SJSA1 (cell line): ENCODE measurements at places on chromosomes 2 and 18. TPM values are rescaled to one million over a fixed set of nuclear protein-coding genes. Genes with fewer than 3 reads are reported as not detected.

GRCh38 chr2:163665817-163666216, 70.0 kb downstream of the FIGN start:
- DNase-seq = peak; percentile 38

DNA sequence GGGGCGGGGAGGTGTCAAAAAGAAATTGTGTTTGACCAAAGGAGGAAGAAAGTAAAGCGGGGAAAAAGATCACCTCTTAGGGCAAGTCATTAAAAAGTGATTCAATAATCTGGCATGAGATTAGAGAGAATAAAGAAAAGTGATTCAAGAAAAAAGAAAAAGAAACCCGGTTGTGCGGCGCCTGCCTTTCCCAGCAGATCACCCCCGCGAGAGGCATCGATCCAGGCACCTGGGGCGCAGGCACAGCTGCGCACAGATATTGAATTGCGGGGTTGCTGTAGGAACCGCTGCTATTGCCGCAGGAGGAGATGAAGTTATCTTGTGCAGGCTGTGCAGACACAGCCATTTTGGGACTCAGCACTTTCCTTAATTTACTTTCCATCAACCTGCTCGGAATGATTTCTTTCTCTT, 71.2 kb downstream of the PLB1 start:
- no peak for DNase-seq

DNA sequence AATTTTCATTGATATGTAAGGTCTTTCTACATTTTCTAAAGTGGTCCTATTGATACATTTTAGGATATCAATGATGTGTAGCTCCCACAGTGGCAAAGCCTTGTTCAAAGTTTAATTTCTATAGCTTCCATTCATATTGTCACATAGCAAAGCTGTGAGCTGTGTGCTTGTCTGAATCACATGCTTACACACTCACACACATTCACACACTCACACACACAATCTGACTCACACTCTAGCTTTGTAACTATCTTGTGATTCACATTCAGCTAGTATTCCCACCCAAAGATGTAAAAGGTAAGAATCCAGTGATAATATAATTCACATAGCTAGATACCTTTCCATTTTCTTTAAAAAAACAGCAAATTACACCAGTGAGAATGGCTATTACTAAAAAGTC, 58.7 kb downstream of the MAPRE2 start:
- DNase-seq = no peak

DNA sequence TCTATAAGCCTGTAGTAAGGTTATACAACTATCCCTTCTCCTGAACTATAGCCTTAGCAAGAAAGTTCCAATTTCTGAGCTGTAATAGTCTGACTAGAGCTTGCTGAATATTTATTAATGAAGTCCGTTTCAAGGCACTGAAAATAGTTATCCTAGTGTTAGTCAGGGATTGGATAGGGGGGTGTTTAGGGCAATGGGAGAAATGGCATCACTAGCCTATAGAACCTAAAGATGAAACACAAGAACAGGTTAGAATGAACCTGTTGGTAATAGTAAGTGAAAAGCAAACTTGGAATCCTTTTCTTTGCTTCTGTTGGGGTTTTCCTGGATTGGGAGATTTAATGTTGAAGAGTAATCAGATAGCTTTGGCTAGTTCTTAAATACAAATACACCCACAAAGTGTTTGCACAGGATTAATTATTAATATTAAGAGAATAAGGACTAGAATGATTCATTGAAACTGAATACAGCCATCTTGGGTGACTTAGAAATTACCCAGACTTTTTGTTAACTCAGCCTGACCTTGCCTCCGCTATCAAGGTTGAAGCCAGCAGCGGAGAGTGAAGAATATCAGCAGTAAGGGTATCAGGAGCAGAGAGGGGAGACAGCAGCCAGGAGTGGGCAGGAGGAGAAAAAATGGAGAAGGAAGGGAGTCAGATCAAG, 14.4 kb downstream of the CCNT2 start:
- no peak for DNase-seq

DNA sequence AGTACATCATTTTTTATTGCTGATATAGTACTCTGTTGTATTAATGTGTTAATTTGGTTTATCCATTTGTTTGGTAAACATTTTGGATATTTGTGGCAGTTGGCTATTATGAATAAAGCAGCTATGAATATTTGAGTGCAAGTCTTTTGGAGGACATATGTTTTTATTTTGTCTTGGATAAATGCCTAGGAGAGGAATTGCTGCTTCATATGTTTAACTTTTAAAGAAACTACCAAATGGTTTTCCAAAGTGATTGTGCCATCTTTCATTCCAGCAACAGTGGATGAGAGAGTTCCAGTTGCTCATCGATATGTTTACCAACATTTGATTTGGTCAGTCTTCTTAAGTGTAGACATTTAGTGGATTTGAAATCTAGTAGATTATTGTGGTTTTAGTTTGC, 51.8 kb downstream of the MERTK start:
- no peak for DNase-seq

DNA sequence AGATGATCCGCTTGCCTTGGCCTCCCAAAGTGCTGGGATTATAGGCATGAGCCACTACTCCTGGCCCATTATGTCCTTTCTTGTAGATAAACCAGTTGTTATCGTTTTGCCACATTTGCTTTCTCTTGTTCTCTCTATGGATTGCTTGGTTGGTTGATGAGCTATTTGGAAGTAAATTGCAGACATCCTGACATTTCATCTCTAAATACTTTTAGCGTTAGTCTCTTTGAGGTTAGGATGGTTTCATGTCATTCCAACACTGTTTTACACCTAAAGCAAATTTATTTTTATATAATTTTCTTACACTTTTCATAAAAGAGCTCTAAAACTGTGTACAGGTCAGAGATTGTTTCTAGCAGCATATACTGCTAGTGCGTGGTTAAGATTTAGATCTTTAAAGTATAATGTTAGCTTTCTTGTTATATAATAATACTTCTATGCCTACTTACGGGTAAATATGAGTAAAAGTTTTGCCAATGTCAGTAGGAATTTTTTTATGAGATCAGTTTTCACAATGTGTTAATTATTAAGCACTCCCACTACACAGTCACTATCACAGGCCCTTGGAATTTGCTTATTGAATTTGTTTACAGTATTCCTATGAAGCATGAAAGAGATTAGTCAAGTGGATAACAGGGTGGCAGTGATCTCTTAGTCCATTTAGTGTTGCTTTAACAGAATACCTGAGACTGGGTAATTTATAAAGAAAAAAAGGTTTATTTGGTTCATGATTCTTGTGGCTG, 10.3 kb downstream of the POLI start:
- no peak for DNase-seq

Gene TFPI
- 82.1 and 133 TPM in 2 replicates for total RNA-seq

DNA sequence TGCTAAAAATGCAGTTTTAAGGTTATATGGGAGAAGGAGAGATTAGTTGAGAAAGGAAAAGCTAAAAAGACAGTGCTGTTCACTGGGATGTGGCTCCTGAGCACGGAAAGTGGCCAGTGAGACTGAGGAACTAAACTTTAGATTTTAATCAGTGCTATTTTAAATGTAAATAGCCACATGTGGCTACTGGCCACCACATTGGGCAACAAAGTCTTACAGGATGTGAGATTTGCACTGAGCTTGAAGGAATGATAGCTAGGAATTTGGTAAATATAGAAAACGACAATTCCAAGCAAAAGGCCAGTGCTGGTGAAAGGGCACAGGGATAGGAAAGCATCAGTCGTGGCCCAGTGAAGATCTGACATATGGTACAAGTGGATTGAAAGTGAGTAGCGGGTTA, 14.1 kb upstream of the SP5 start:
- DNase-seq = no peak

Gene SERPINB4
- total RNA-seq = 0.26 TPM in 1 of 2 replicates, not detected in the other

DNA sequence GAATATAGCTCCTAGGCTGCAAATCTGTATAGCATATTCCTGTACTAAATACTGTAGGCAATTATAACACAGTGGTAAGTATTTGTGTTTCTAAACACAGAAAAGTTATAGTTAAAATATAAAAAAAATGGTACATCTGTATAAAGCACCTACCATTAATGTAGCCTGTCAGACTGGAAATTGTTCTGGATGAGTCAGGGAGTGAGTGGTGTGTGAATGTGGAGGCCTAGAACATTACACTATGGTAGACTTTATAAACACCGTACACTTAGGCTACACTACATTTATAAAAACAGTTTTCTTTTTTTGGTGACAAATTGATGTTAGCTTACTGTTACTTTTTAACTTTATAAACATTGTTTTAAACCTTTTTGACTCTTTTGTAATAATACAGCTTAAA, 226.3 kb downstream of the CCDC85A start:
- DNase-seq = no peak

- no peak for DNase-seq
Observed at GRCh38 chr18:4270016-4270415, 185.1 kb downstream of the DLGAP1 start.

Gene TSPYL6
- not detected in 2 replicates for total RNA-seq

- no peak for DNase-seq
Observed at GRCh38 chr2:6828299-6828584, 37.5 kb downstream of the CMPK2 start.

Gene MC5R
- total RNA-seq = not detected in 2 replicates

DNA sequence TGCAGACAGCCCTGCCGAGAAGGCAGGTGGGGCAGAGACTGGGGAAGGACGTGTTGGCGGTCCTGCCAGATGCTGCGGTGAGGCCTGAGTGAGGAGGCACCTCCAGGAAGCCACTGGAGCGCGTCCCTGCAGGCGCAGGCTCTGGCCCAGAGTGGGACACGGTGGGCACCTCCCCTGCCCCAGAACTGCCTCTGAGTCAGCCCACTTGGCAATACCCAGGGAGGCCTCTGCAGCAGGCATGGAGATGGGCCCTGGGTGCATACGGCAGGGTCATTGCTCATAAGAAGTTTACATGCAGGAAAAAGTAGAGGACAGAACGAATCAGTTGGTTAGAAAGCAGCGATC, 195.9 kb downstream of the TFCP2L1 start:
- no peak for DNase-seq

Gene ACTG2
- 78.8 and 135 TPM in 2 replicates for total RNA-seq

DNA sequence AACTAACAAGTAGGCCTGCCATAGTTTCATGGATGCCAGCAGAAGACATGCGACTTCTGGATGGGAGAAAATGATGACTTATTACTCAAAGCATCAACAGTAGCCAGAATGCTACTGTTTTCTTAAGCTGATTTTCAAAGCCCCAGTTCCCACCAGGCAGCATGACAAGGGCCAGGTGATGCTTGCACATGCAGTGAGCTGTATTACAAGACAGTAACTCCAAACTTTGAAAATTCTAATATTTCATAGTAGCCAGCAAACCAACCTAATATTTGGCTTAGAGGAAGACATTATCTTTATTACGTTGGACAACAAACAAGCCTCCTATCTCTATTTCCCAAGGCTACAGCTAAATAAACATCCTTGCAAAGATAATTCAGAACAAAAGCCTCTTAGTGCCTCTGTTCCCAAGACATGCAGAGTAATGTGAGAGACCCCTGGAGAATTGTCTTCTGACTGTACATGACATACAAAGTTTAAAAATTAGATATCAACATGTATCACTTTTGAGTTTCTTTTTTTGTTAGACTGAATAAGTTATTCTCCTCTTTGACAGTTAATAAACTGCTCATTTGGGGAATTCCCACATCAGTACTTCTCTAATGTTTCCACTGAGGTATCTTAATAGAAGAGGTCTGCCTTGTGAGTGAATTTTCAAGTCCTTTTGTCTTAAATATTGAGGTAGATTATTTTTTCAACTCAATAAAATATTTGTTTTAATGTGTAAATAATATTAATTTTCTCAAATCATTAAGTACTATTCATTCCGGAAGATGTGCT, 367.6 kb upstream of the CWC22 start:
- no peak for DNase-seq

Gene PTPN4
- 8.0 and 10.5 TPM in 2 replicates for total RNA-seq

- no peak for DNase-seq
Observed at GRCh38 chr2:222241128-222241870, 57.5 kb downstream of the PAX3 start.

DNA sequence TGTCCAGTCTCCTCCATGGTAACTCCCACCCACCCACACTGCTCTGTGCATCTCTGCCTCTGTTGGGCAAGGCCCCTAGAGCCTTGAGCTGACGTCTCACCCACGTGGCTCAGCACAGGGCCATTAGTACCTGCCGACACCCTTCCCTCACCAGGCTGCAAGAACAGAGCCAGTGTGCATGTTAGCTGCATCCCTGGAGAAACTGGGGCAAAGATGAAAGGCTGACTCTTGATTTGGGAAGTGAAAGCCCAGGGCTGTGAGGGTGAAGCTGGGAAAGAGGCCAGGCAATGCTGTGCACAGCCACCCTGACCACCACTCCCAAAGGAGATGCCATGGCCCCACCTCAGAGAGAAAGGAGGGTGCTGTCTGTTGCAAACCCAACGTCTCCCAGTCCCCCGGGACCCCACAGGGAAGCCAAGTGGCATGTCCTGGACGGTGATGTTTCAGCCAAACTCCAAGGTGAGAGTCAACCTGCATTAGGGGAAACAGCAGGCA, 20.0 kb upstream of the HPCAL1 start:
- no peak for DNase-seq

Gene CDKL4
- 0.34 and 0.85 TPM in 2 replicates for total RNA-seq

Gene PSMA8
- total RNA-seq = not detected in 2 replicates

DNA sequence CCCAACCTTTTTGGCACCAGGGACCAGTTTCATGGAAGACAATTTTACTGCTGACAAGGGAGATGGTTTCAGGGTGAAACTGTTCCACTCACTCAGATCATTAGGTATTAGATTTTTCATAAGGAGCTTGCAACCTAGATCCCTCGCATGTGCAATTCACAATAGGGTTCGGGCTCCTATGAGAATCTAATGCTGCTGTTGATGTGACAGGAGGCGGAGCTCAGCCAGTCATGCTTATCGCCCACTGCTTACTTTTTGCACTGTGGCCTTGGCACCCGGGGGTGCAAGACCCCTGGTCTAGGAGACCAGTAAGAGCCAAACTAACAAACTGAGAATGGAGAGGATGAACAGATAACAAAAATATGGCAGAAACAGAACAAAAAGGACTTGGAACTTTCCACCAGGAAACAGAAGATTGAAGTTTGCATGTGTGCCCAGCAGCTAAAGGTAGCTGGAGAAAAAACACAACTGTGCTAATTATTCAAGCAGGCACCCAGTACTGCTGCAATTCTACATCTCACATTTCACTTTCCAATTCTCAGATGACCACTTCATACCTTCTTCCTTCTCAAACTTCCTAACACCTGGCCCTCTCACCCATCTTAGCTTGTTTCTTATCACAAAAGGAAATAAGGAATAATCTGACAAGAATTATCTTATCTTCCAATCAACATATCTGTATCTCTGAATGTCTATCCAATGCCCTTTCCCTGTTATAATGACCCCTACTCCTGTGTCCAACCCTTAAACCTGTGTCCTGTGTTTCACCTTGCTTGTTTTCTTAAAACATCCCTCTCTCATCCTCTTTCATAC, 24.8 kb downstream of the SP3 start:
- no peak for DNase-seq

GRCh38 chr18:47254341-47254939, 3.0 kb upstream of the SKOR2 start:
- DNase-seq = peak; percentile 12

Gene CCDC121
- total RNA-seq = 2.4 and 2.9 TPM in 2 replicates
